Activated CD4-positive, alpha-beta memory T cell treated with anti-CD3 and anti-CD28 coated beads for 36 hours (primary cell): ENCODE measurements at places on chromosomes 2 and 18. TPM values are rescaled to one million over a fixed set of nuclear protein-coding genes. Genes with fewer than 3 reads are reported as not detected.
A peak's percentile ranks its signal among the peaks of the same experiment; 100 is the strongest.

- no peaks in the 10 kb centered on the region for H3K27me3 ChIP-seq
- H3K4me3 ChIP-seq = no peak overlapping the region
- H3K4me1 ChIP-seq = peaks cover 14% of the 10 kb centered on the region
- no peaks in the 10 kb centered on the region for H3K36me3 ChIP-seq
- no peak for DNase-seq
These were observed 27.4 kb upstream of the EDAR start for GRCh38 chr2:109016376-109016775.

DNA sequence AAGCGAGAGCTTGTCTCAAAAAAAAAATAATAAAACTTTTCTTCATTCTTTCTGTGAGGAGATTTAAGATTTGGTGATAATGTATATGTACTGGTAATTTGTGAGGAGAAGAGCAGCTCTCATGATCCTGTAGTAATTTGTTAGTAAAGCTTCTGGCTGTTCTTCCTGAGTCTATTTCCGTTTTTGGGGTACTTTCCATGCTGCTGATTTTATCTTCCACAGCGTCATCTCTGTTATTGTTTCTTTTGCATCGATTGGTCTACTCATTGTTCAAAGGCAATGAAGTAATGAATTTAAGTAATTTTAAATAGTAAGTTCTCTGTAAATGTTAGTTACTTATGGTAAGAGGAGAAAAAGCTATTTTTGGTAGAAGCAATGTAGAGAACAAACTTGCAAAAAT is 12.0 kb downstream of the NDUFAF7 start:
- DNase-seq = no peak
- peaks cover 54% of the 10 kb centered on the region for H3K36me3 ChIP-seq
- peak overlapping the region; percentile 14 for H3K27ac ChIP-seq
- no peak overlapping the region for H3K4me3 ChIP-seq
- H3K27me3 ChIP-seq = no peaks in the 10 kb centered on the region

DNA sequence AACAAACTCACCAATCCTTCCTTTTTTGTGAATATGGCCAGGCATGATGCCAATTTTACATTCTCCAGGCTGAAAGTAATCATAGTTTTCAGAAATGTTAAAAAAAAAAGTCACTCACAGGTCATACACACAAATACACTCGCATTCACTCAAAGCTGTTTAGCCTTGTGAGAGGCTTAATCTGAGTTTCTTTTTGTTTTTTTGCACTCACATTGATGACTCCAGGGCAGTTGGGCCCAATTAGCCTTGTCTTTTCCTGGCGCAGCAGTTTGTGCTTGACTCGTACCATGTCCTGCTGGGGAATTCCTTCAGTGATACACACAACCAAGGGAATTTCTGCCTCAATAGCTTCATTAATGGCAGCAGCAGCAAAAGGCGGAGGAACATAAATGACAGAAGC is 18.0 kb downstream of the SUCLG1 start:
- peaks cover 45% of the 10 kb centered on the region for H3K36me3 ChIP-seq
- H3K4me1 ChIP-seq = peaks cover 18% of the 10 kb centered on the region
- no peak for DNase-seq
- H3K4me3 ChIP-seq = no peak overlapping the region
- no peak overlapping the region for H3K27ac ChIP-seq
- H3K27me3 ChIP-seq = no peaks in the 10 kb centered on the region

DNA sequence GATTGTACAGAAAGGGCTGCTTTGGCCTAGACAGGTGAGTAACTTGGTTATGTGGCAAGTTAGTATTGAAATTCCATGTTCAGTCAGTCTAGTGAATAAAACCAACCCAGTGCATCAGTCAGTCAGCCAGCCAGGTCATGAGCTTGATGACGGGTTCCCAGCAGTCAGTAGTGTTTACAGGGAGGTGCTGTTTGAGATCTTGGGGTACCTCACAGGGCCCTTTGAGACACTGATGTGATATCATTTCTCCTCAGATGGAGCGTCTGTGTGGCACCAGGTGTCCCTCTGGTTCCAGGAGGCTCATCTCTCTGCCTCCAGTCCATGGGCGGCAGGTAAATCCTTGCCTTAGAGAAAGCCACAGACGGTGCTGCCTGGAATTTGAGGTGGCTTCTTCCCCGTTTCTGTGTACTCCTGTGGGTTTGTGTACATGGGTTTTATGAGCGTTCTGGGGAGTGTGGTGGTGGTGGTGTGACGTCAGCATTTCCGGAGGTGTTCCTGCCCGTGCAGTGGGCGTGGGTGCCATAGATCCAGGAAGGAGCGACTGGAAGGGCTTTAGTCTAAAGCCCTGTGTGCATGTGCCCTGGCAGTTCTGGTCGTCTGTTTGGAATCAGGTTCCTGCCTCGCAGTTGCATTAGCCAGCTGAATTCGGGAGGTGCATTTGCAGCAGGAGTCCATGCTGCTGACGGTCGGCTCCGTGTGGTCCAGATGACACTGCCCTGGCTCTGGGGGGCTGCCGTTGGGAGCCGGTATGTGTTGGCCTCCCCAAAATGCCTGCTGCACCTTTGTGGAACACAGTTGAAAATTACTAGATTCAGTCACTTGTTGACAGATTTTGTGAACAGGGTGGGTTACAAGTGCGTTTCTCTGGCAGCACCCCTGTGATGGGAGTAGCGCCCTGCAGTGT is 2.1 kb downstream of the CTDP1 start:
- peaks cover 82% of the 10 kb centered on the region for H3K4me1 ChIP-seq
- peak; percentile 87 for DNase-seq
- H3K4me3 ChIP-seq = peak overlapping the region; percentile 88
- peaks cover 26% of the 10 kb centered on the region for H3K36me3 ChIP-seq

DNA sequence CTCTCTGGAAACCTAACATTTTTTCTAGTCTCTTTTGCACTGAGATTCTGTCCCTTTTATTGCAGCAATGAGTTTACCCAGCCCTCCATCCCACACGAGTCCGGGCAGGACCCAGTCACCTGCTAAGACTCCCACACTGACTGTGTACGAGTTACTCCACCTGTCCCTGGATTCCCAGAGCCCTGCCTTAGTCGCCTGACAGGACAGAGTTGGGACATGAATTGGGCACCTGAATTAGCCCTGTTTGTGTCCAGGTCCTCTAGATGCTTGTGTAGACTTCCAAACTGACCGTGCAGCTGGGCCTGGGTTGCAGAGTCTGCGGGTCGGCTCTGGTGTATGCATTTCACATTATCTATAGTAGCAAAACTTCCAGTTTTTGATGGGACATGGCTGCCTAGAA is 238.7 kb downstream of the VAPA start:
- H3K36me3 ChIP-seq = no peaks in the 10 kb centered on the region
- no peak overlapping the region for H3K4me3 ChIP-seq
- H3K4me1 ChIP-seq = no peaks in the 10 kb centered on the region

- peaks cover 5% of the 10 kb centered on the region for H3K4me1 ChIP-seq
- H3K27me3 ChIP-seq = no peaks in the 10 kb centered on the region
- no peaks in the 10 kb centered on the region for H3K36me3 ChIP-seq
- no peak overlapping the region for H3K4me3 ChIP-seq
- no peak for DNase-seq
- H3K27ac ChIP-seq = no peak overlapping the region
These were observed 2.9 kb downstream of the OTOF start for GRCh38 chr2:26475037-26475436.

- H3K36me3 ChIP-seq = no peaks in the 10 kb centered on the region
- DNase-seq = no peak
- no peaks in the 10 kb centered on the region for H3K27me3 ChIP-seq
- H3K4me3 ChIP-seq = no peak overlapping the region
- no peak overlapping the region for H3K27ac ChIP-seq
These were observed 174.5 kb downstream of the CTIF start for GRCh38 chr18:48713309-48713708.

DNA sequence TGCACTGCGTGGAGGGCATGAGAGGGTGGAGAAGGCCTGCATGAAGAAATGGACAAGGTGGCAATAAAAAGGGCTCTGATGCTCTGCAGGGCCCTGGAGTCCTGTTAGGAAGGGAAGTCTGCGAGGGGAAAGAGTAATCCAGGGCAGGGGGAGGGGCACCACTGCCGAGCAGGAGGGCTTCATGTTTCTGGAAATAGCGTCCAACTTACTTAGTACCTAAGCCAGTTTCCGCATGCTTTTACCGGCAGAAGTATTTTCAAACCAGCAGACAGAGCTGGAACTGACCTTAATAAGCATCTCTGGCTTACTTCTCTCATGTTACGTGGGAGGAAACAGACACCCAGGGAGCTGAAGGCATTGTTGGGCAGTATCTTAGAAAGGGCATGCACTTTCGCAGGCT is 156.7 kb downstream of the GALNT14 start:
- no peak overlapping the region for H3K4me3 ChIP-seq
- no peak for DNase-seq
- H3K36me3 ChIP-seq = no peaks in the 10 kb centered on the region
- peaks cover 2% of the 10 kb centered on the region for H3K4me1 ChIP-seq

DNA sequence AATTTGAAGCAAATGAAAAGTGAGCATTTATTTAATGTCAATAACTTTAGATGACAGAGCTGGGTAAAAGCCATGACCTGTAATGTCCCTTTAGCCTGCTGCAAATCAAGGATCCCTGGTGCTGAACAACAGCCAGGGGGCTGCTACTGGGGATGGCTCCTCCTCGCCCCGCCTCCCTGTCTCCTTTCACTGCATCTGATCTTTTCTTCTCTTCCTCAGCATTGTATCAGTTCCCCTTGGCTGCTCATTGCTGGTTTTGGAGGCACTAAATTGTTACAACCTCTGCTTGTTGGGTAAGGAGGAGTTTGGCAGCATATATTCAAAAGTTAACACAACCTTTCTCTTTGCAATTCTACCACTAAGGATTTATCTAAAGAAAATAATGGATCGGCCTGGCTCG is 236.3 kb upstream of the ID2 start:
- H3K4me1 ChIP-seq = peaks cover 3% of the 10 kb centered on the region
- H3K4me3 ChIP-seq = no peak overlapping the region
- H3K27me3 ChIP-seq = no peaks in the 10 kb centered on the region
- peaks cover 1% of the 10 kb centered on the region for H3K36me3 ChIP-seq
- DNase-seq = no peak

Gene C2orf66
- total RNA-seq = not detected

Gene CCT4
- 345 TPM for total RNA-seq

Gene CXCR1
- total RNA-seq = not detected
